ENCODE measurements at places on chromosomes 7 and 10. TPM values are rescaled to one million over a fixed set of nuclear protein-coding genes. Genes with fewer than 3 reads are reported as not detected.

The C7orf57 gene
- 0.34 TPM for total RNA-seq

The PCLO gene
- total RNA-seq = 4.7 TPM

The SFTPA1 gene
- not detected for total RNA-seq

GRCh38 chr7:818031-818699 is 14.1 kb upstream of the SUN1 start:
- no peak for DNase-seq

GRCh38 chr10:9786101-9786500 is 1231.6 kb upstream of the CELF2 start:
- peak; percentile 9 for DNase-seq

- DNase-seq = no peak
Observed at GRCh38 chr7:117072620-117073118, 119.4 kb downstream of the ST7 start.

- DNase-seq = no peak
Observed at GRCh38 chr10:101118031-101118430, 13.1 kb upstream of the TLX1 start.

- DNase-seq = no peak
Observed at GRCh38 chr7:28787106-28787505, 171.0 kb downstream of the TRIL start.

GRCh38 chr10:3404381-3404780 is 231.8 kb upstream of the PITRM1 start:
- DNase-seq = no peak

- DNase-seq = peak; percentile 10
Observed at GRCh38 chr7:114818501-114818900, 103.4 kb upstream of the MDFIC start.

GRCh38 chr7:2792235-2792634 is 51.9 kb downstream of the GNA12 start:
- DNase-seq = no peak

DNA sequence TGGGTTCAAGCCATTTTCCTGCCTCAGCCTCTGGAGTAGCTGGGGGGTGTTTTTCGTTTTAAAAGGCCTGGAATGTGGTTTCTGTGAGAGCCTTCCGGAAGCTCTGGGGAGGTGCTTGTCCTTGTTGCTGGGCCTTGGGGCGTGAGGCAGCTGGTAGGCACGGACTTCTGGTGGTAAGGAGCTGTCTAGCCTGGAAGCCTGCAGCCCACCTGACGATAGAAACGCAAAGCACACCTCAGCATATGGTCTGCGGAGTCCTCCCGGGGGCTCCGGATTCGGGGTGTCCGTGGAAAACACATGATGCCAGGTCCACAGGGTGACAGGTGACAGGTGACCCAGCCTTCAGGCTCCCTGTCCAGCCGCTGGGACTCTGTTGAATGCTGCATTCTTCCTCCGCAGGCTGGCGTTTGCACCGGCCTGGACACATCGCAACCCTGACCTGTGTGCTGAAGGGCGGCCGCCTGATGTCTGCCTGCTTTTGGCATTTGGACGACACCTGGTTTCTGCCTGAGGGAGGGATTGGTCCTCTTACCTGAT is 37.3 kb downstream of the INPP5A start:
- DNase-seq = peak; percentile 32
